ENCODE measurements at places on chromosomes 4 and X.

GRCh38 chr4:1351854-1352566, 5.0 kb downstream of the UVSSA start:
- DNase-seq = peak; percentile 88

GRCh38 chr4:3826247-3827172, 60.3 kb downstream of the ADRA2C start:
- DNase-seq = no peak

- DNase-seq = no peak
Observed at GRCh38 chr4:55326629-55327028, 19.4 kb upstream of the SRD5A3 start.

- DNase-seq = no peak
Observed at GRCh38 chrX:133566876-133567275, 151.6 kb upstream of the GPC4 start.

- DNase-seq = no peak
Observed at GRCh38 chr4:60327651-60328050, 872.5 kb upstream of the ADGRL3 start.

DNA sequence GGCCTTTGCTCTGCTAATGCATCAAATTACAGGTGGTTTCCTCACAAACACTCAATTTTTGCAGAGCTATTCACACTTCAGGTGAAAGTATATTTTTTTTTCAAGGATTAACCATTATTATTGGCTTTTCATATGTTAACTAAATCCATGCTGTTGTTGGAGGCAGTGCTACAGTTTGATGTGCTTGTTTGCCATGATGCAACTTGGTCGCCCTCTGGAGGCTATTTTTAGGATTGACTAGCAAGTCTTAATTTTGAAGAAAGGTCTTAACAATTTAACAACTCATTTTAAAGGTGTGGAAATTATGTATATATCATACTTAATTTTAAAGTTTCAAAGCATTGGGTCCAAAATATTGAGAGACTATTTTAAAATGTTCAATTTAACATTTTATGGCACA, 168.8 kb upstream of the FAM47A start:
- DNase-seq = peak; percentile 45

- DNase-seq = no peak
Observed at GRCh38 chrX:44937606-44938005, 64.6 kb downstream of the KDM6A start.

DNA sequence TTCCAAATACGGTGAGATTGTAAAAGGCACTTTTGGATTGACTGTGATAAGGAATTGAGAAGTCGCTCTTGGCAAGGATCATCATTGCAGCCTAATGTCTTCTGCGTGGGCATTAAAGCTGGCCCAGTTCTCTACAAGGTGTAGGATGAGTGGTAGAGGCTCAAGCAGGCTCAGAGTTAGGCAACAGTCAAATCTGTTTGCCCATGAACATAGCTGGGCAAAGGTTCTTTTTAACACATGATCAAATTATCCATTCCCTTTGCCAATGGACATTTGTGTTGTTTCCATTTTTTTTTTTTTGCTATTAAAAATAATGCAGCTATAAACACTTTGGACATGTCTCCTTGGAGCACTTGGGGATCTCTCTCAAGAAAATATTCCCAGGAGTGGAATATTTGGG, 229.1 kb upstream of the FAT1 start:
- no peak for DNase-seq

DNA sequence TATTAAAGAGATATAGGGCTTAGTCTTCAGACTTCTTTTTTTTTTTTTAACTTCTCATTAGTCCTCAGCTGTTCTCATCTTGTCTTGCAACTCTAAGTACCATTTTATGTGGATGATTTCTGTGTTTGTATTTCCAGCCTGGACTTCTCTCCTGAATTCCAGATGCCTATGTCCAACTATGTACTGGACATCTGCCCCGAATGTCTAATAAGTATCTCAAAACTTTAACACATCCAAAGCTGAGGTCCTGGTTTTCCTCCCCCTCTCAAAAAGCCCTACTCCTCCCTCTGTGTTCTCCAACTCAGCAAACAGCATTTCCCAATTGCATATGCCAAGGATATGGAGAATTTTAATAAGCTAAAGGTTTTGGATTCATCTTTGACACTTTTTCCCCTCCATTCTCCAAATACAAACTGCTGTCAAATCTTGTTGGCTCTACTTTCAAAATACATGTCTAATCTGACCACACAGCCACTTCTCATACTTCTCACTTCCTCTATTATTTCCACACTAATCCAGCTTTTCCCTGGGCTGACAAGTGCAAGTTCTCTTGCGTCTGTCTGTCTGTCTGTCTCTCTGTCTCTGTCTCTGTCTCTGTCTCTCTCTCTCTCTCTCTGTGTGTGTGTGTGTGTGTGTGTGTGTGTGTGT, 79.8 kb downstream of the CLCN5 start:
- no peak for DNase-seq

DNA sequence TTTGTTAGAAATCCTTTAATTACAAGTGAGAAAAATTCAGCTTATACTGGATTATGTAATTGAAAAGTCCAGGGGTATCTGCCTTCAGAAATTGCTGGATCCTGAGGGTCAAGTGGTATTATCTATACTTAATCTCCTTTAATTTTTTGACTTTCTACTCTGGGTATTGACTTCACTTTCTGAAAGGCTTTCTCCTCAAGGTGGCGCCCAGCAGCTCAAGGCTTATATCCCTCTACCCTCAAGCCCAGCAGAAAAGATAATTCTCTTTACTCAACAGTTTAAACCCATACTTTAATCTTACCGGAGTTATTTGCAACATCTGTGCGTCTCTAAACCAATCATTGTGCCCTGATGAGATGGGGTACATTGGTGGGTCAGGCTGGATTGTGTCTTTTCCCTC, 129.5 kb downstream of the LARP7 start:
- DNase-seq = peak; percentile 40

DNA sequence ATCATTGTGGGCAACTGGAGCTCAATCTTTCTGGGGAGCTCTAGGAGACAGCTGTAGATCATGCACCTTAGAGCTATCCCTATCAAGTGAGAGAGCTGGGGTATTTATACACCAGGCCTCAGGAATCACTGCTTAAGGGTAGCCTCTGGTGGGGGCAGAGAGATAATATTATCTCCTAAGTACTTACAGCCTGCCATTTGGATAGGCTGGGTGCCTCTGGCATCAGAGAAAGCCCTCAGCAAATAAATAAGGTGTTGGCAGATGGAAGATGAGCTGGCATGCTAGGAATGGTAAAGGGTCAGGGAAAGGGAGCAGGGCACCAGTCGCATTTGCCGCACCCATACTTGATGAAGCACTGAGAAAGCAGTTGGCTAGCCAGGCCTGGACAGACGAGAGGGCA, 75.9 kb downstream of the HCCS start:
- DNase-seq = peak; percentile 18

DNA sequence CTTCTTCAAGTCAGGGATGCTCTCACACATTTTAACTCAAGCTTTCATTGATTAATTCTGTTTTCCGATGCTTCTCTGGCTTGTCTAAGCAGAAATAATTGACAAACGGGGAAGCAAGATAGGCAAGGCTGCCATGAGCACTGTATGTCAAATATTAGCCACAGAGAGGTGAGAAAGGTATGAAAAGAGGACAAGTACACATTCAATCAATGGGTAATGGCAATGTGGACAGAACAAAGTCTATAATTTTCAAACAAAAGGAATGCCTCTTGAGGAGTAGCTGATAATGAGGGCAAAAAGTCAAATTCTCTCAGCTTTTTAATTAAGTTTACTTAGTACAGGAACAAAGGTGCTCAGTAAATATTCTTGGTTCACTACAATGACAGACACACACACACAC, 19.6 kb downstream of the COX7B2 start:
- DNase-seq = no peak

- no peak for DNase-seq
Observed at GRCh38 chrX:107323786-107324492, 117.5 kb downstream of the DNAAF6 start.

GRCh38 chr4:173076903-173077634, 91.5 kb upstream of the GALNT7 start:
- no peak for DNase-seq

GRCh38 chrX:100358766-100359165, 51.3 kb downstream of the PCDH19 start:
- DNase-seq = no peak

DNA sequence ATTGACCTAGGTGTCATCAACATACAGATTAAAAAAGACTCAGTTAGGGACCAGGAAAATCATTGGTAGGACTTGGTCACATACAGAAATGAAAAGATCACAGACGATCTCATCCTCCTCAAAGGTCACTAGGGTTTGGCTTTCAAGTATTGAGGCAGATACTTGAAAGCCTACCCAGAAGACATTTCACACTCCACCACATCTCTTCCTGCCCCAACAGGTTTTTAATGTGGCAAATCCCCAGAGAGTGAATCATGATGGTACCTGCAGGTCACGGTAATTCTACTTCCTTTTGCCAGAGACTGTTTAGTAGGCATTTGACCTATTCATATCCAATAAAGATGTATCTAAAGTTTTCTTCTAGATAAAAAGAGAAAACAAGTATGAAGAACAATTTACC, 44.1 kb downstream of the INPP4B start:
- no peak for DNase-seq

Data from ELF-1 (cell line).